Left ventricle myocardium inferior (tissue), 1 donor: ENCODE measurements at places on chromosomes 2 and 18. TPM values are rescaled to one million over a fixed set of nuclear protein-coding genes. Genes with fewer than 3 reads are reported as not detected.

Gene TCF23
- 0.08 TPM for total RNA-seq

Gene QPCT
- total RNA-seq: 2.0 TPM

Gene SCN3A
- total RNA-seq: 0.99 TPM

Gene ELP2
- 49.7 TPM for total RNA-seq

Gene NEDD4L
- total RNA-seq: 45.8 TPM

Gene PXDN
- 15.7 TPM for total RNA-seq

DNA sequence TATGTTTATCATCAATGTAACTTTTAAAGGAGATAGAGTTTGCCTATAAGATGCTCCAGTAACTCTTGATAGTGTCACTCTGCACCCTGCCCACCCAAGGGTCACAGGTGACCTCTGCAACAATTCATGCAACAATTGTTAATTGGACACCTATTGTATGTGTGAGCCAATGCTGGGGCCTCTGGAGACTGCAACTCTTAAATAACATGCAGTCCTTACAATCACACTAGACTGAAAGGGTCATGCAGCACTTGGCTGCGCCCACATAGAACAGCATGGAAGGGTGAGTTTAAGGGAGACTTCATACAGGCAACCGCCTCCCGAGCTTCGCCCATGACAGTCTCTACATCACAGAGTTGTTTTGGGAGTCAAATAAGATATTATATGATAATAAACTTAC, 137.1 kb upstream of the TWIST2 start:
- no peak for DNase-seq

DNA sequence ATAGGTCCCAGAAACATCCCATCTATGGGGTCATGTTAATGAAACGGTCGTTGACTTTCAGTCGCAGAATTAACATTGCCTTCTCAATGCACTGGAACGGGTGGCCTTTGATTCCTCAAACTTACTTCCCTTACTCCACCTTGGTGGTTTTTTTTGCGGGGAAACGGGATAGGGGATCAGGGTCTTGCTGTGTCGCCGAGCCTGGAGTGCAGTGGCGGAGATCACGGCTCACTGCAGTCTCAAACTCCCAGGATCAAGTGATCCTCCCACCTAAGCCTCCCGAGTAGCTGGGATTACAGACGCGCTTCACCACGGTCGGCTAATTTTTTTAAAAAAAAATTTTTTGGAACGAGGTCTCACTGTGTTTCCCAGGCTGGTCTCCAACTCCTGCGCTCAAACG, 754 bp downstream of the ATG16L1 start:
- DNase-seq: no peak

GRCh38 chr2:102473020-102473419, at the start of gene SLC9A4:
SLC9A4 (plus strand) TSS chr2:102473226; CDS start chr2:102473760, 534 bp downstream.
- DNase-seq: no peak

DNA sequence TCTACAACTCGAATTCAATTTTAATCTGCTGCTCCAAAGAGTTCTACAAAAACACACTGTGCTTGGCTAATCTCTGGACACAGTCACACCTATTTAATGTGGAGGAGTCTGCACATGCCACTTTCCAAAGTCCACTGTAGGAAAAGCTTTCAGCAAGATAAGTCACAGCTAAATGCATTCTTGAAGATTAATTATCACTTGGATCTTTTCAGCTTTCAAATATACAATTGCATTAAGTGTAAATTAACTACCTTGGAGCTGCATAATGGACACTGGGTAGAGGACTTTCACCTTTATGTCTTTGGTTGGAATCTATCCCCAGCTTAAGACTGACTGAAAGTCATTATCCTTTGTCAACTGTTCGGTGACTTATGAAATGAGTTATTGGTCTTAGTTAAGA, 565.1 kb downstream of the PIK3C3 start:
- no peak for DNase-seq

DNA sequence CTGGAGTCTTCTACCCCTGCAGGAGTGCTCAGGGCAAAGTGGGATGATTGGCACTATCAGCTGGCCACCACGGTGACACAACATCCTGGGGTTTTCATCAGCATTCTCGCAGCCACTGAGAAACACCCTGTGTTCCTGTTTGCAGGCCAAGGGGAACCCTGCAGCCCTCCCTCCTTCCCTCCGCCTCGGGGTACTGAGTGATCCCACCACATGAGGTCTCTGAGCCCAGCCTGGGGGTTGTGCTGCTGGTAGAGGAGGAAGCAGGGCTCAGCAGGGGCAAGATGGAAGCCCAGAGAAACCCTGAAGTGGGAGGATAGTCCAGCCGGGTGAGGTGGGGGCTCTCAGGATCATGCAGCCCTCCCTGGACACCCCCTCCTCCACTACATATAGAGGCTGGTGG, at the start of gene OXER1:
Gene OXER1, minus strand, starts transcription at position 40 of the 400 bp plus-strand sequence. CDS start 73 bp downstream, outside the sequence.
- no peak for DNase-seq
